Activated T-cell treated with anti-CD3 and anti-CD28 coated beads, Interleukin-2, amount 50 U/mL, for 48 hours (primary cell): ENCODE measurements at places on chromosomes 2 and 18.

- DNase-seq = no peak
Measured at GRCh38 chr18:48612917-48613316, 74.1 kb downstream of the CTIF start.

DNA sequence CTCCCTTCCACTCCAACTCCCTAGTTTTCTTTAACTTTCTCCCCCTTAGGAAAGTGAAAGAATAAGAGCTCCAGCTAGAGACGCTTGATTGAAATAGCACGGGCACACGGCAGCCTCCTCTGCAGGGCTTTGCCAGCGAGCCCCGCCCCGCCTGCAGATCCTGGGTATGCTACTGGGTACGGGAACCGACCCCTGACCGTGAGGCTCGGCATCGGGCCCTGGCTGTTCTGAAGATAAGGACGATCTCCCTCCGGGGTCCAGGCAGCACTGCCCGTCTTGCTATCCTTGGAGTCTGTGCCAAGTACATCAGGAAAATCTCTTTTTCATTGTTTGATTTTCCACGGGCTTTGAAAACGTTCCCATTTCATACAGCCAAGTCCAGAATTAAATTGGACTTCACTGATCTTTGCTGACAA, 284.5 kb downstream of the MTX2 start:
- DNase-seq = peak; percentile 33

DNA sequence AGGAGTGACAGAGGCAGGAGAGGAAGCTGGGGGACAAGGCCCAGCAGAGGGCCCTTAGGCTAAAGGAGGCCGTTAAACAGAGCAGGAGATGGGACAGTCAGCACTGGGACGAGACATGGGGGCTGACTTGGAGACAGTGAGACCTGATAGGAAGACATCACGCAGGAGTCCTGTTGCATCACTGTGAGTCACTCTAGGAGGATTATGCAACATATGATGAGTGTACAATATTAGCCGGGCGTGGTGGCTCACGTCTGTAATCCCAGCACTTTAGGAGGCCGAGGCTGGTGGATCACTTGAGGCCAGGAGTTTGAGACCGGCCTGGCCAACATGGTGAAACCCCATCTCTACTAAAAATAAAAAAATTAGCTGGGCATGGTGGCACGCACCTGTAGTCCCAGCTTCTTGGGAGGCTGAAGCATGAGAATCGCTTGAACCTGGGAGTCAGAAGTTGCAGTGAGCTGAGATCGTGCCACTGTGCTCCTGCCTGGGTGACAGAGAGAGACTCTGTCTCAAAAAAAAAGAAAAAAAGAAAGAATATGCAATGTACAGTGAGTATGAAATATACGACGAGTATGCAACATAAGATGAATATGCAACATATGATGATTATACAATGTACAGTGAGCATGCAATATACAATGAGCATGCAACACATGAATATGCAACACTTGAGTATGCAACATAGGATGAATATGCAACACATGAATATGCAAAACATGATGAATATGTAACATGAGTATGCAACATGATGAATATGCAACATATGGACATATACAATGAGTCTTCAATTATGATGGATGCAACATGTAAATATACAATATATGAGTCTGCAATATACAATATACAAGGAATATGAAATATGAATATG, 83.3 kb upstream of the ID2 start:
- DNase-seq = no peak

- peak; percentile 67 for DNase-seq
Measured at GRCh38 chr2:190791347-190791975, 89.2 kb upstream of the GLS start.

DNA sequence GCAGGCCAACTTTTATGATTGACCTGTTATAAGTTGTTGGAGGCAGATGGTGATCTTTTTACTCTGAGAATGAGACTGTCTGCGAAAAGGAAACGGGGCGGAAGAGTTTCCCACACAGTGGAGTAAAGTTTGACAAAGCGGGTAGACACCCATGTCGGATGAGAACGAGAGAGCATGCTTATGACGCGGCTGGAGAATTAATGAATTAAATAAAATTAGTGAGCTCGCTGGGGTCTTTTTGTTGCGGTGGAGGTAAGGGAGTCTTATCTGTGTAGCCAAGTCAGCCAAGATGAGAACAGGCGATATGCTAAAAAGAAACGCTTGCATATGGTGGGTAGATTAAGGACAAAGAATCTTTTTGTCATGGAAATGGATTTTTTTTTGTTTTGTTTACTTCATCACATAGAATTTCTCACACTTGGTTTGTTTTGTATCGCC, 1.8 kb downstream of the SALL3 start:
- DNase-seq = peak; percentile 11

- DNase-seq = no peak
Measured at GRCh38 chr2:46824611-46825010, 91.0 kb downstream of the MCFD2 start.

DNA sequence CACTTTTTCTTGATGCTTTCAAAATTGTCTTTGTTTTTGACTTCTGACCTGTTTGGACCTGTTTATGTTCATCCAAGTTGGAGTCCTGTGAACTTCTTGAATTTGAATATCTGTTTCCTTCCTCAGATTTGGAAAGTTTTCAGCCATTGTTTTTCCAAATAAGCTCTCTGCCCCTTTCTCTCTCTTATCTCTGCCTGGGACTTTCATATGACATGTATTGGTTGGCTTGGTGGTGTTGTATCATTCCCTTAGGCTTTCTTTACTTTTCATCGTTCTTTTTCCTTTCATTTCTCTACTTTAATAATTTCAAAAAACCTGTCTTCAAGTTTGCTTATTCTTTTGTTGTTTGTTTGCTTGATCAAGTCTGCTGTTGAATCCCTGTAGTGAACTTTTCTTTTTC, 60.1 kb upstream of the LDLRAD4 start:
- DNase-seq = no peak

DNA sequence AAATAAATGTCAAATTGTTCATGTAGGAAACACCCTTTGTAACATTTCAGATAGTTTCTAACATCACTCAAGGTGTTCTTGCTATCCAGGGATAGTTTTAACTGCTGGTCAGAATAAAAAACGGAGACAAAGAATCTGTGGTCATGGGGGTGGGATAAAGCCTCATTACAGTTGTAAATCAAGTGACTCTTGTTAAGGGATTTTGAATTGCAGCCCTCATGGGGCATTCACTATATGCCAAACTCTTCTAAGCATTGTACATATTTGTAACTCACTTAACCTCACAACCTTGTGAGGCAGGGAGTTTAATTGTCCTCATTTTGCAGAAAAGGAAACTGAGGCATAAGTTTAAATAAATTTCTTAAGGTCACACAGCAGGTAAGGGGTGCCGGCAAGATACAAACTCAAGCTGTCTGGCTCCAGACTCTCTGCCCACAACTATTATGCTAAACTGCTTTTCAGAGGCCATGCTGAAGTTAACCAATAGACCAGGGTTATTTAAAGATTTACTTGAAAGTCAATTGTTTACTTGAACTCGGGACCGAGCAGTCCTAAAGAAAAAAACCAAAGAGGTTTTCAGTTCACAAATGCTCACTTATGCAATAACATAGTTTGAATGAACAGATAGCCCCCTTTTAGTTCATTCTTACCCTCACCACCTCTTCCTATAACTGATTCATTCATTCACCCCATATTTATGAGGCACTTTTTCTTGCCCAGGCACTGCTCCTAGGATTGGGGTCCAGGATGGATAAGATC, 121.6 kb upstream of the FZD5 start:
- no peak for DNase-seq

GRCh38 chr2:172842511-172843265, 107.0 kb downstream of the RAPGEF4 start:
- no peak for DNase-seq

GRCh38 chr2:118202707-118203303, 114.5 kb downstream of the INSIG2 start:
- peak; percentile 72 for DNase-seq

GRCh38 chr2:241932899-241933178, 63.3 kb downstream of the RTP5 start:
- DNase-seq = no peak

DNA sequence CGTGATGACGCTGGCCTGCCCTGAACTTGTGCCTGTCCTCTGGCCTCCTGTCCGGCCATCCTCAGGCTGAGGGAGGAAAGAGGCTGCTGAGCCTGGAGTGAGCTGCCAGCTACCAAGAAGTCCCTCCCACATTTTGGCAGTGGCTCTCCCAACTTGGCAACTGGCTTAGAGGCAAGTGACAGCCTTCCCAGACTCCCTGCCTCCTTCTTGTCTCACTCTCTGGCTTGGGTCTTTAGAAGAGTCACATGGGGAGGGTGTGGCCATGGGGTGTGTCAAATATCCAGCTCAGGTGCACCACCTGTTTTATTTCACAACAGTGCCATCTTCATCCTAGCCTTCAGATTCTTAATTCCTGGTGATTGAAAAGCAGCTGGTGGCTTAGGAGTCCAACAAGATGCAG, 222.9 kb downstream of the PRKCE start:
- no peak for DNase-seq

DNA sequence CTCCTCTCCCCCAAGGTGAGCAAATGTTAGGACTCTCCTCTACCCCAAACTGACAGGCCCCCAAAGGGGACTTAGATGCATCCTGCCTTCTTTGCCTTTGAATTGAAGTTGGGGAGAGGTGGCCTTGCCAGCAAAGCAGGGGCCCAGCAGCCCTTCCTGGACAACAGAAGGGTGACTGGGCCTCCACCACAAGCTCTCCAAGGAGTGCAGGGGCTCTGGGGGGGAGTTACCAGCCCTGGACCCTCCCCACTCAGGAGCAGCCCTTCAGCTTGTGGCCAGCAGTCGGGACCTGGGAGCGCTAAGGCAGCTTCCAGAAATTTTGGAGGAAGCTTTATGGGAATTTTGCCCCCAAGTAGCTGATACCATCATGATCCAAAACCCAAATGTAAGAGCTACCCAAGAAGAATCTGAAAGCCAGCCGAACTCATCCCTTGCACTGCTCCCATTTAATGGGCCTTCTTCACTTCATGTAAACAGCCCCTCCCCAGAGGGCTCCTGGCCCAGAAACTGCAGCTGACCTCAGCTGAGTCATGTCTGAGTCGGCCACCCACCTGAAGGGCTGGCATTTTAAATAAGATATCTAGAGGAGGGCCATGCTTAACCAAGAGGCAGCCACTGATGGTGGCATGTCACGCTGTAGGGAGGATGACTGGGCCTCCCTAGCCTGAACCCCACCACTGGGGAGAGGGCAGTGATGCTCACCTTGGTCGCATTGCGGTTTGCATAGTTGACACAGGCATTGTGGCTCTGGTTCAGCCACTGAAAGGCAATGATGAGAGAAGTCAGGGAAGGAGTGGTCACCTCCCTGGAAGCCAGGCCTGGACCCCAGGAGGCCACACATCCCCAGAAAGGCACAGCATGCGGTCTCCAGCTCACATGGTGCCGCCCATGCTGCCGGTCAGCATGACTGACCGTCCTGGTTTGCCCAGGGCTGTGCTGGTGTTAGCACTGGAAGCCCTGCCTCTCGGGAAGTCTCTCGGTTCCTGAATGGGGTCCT, 71.5 kb downstream of the SFXN5 start:
- peak; percentile 12 for DNase-seq

GRCh38 chr2:177164584-177165052, 48.0 kb upstream of the HNRNPA3 start:
- DNase-seq = peak; percentile 92

DNA sequence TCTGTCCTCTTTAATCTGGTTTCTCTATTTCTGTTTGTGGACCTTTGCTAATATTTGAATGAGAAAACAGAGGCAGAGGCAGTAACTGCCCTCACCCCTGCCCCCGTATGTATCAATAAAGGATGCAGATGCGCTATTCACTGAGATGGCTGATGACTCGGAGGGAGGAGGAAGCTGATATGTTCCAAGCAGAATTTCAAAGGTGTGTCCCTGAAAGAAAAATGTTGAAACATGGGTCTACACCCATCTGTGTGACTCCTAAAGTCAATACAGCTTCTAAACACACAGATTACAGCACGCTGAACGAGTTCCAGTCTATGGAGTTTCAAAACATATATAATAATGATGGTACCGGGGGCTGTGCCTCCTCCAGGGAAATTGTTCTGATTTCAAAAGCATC, 38.8 kb downstream of the EPHA4 start:
- no peak for DNase-seq

GRCh38 chr2:233455006-233455405, 100.7 kb downstream of the DGKD start:
- no peak for DNase-seq

DNA sequence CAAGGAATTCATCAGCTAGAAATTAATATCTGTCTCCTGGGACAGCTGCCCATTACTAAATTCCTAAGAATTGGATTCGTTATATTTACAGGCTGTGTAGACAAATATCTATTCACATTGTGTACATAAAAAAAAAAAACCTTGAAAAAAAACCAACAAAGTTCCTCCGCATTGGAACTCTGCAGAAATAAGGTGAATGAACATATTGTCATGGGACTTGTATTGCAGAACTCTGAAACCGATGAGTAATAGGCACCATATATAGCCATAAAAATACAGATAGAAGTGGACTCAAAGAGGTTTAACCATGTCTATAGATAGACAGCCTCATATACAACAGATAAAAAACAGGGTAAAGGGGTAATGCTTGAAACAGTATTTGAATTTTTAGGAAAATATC, 909.9 kb upstream of the CHAC2 start:
- DNase-seq = no peak

- DNase-seq = no peak
Measured at GRCh38 chr18:72674710-72675109, 130.6 kb upstream of the CBLN2 start.

DNA sequence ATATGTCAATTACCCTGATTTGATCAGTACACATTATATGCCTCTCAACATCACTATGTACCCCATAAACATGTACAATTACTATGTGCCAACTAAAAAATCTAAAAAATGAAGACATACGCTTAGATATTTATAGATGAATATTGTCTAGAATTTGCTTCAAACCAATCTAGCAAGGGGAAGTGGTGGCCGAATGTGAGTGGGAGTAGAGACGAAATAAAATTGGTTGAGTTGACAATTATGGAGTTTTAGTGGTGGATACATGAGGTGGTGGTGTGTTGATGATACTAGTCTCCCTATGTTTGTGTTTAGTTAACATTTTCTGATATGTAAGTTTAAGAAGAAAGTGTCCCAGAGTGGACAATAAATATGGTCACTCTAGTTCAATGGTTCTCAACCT, 49.0 kb downstream of the SDC1 start:
- no peak for DNase-seq

- no peak for DNase-seq
Measured at GRCh38 chr2:190867212-190867611, 13.4 kb upstream of the GLS start.

- no peak for DNase-seq
Measured at GRCh38 chr2:238847841-238848690, at the start of gene TWIST2. Gene TWIST2 (plus strand): TSS chr2:238848085. CDS start chr2:238848216, 131 bp downstream.

- DNase-seq = no peak
Measured at GRCh38 chr2:184875911-184876310, 277.6 kb downstream of the ZNF804A start.

- no peak for DNase-seq
Measured at GRCh38 chr18:23053776-23054457, 81.4 kb upstream of the CABLES1 start.

GRCh38 chr2:216083464-216084281, 2.0 kb downstream of the TMEM169 start:
- DNase-seq = no peak
